ENCODE measurements at places on chromosomes 11 and 22. TPM values are rescaled to one million over a fixed set of nuclear protein-coding genes. Genes with fewer than 3 reads are reported as not detected.

GRCh38 chr11:116984186-116984585 lies 114.0 kb downstream of the SIK3 start:
- DNase-seq: no peak

DNA sequence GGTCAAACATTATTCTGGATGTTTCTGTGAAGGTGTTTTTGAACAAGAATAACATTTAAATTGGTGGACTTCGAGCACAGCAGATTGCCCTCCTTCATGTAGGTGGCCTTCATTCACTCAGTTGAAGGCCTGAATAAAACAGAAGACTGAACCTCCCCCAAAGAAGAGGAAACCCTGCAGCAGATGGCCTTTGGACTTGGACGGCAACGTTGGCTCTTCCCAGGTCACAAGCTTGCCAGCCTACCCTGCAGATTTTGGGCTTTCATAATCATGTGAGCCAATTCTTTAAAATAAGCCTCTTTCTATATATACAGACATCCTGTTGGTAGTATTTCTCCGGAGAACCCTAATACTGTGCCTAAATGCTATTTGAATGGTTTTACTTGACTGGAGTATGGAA lies 432.2 kb upstream of the NARS2 start:
- no peak for DNase-seq

GRCh38 chr11:121688055-121688491 lies 235.3 kb upstream of the SORL1-AS1 start:
- peak; percentile 31 for DNase-seq

- DNase-seq: peak; percentile 37
Measured at GRCh38 chr22:49155770-49156580, 671.7 kb downstream of the BRD1 start.

- no peak for DNase-seq
Measured at GRCh38 chr11:95248666-95249467, 17.9 kb upstream of the SESN3 start.

DNA sequence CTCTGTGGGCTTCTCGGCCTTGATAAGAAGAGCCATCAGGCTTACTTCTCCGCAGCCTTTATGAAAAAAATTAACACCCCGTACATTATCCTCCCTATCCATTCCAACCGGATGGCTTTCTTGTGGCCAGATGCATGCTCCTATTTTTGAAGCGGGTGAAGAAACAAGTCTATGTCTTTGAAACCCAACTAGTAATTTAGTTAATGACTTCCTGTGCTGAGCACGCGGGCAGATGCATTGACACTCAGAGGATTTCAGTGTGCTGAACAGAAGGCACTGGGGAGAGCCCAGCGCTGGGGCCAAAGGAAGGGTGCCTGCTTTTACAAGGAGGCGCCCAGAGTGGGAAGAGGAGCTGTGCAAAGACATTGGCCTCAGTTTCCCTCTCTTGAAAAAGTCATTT lies 53.3 kb downstream of the ARHGAP8 start:
- no peak for DNase-seq

DNA sequence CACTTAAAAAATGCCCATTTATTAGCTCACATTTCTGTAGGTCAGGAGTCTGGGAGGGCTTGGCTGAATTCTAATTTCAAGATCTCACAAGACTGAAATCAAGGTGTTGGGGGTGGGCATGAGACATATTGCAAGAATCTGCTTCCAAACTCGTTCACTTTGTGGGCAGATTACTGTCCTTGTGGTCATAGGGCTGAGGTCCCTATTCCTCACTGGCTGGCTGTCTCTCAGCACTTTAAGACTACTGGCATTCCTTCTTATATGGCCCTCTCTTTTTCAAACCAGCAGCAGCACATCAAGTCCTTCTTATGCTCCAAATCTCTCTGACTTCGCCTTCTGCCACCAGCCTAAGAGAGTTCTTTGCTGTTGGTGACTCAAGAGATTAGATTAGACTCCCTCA lies 27.8 kb upstream of the MYOD1 start:
- no peak for DNase-seq

GRCh38 chr22:46834021-46834737 lies 71.7 kb downstream of the TBC1D22A start:
- no peak for DNase-seq

- no peak for DNase-seq
Measured at GRCh38 chr11:128405112-128405511, 182.2 kb downstream of the ETS1 start.

- no peak for DNase-seq
Measured at GRCh38 chr11:112769170-112769569, 192.1 kb upstream of the NCAM1 start.

GRCh38 chr22:30890686-30891442 lies 77.7 kb downstream of the MORC2 start:
- peak; percentile 28 for DNase-seq

- no peak for DNase-seq
Measured at GRCh38 chr11:69705901-69706787, 2.3 kb upstream of the FGF19 start.

DNA sequence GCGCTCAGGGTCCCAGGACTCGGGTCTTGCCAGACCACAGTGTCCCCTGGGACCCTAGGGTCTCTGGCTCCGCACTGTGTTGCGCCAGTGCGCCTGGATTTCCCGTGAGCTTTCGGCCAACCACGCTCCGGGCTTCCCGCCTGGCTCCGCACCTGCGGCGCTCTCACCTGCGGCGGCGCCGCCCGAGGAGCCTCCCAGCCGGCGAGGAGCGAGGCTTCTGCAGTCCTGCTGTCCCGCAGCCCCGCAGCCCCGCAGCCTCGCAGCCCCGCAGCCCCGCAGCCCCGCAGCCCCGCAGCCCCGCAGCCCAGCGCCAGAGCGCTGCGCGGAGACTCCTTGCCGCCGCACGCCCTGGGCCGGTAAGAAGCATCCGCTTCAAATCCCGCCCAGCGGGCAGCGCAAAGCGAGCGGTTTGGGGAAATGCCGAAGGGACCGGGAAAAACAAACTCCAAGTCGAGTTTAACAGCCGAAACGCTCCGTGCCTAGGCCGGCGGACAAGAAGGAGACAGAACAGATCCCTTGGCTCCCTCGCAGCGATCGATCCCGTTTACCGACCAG lies 939 bp downstream of the ALX4 start:
- no peak for DNase-seq

- DNase-seq: no peak
Measured at GRCh38 chr11:459511-460220, 9.6 kb downstream of the PTDSS2 start.

- no peak for DNase-seq
Measured at GRCh38 chr11:73342633-73343032, 33.6 kb upstream of the RELT start.

DNA sequence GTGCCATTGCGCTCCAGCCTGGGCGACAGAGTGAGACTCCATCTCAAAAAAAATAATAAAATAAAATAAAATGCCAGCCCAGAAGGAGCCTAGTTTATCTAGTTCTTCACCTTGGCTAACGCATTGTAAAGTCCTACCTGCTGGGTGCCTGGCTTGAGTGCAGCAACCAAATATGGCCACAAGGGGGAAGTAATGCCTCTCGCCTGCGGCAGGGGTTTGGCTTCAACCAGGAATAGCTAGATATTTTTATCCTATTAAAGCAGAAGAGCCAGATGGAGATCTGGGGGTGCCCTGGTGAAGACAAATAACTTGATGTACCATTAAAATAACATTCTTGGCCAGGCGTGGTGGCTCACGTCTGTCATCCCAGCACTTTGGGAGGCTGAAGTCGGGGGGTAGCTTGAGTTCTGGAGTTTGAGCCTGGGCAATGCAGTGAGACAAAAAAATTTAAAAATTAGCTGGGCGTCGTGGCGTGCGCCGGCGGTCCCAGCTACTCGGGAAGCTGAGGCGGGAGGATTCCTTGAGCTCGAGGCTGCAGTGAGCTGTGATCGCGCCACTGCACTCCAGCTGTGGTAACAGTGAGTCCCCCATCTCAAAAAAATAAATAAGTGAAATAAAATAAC lies 20.6 kb upstream of the PLEKHB1 start:
- peak; percentile 74 for DNase-seq

DNA sequence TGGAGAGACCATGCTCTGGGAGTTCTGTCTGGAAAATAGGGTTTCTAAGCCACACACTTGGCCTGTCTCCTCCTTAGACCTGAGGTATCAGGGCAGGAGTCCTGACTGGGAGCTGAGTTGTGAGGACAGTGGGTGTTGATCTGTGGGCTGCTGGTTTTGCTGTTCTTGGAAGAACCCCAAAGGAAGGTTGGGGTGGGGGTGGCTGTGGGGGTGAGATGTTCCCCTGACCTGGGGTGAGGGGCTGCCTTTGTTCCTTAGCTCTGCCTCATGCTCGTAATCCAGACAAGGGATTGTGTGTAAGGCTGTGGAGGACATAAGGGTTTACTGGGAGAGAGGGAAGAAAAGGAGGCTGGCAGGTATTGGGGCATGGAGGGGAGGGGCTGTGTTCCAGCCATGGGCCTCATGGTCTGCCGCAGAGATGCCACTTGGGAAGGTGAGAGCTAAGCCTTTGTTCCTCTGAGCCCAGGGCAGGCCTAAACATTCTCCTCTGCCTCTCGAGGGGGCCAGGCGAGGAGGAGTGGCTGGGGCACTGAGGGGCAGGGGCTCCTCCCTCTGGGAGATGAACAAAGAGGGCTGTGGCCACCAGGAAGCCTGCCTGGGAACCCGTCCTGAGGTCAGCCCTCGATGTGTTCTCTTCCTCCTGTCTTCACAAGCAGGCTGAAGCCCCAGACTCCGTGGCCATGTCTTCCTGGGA lies 4.4 kb downstream of the OTOG start:
- DNase-seq: no peak

- DNase-seq: no peak
Measured at GRCh38 chr11:130024361-130024760, 21.7 kb upstream of the PRDM10 start.

GRCh38 chr22:41203118-41203517 lies 2.0 kb upstream of the L3MBTL2 start:
- DNase-seq: no peak

DNA sequence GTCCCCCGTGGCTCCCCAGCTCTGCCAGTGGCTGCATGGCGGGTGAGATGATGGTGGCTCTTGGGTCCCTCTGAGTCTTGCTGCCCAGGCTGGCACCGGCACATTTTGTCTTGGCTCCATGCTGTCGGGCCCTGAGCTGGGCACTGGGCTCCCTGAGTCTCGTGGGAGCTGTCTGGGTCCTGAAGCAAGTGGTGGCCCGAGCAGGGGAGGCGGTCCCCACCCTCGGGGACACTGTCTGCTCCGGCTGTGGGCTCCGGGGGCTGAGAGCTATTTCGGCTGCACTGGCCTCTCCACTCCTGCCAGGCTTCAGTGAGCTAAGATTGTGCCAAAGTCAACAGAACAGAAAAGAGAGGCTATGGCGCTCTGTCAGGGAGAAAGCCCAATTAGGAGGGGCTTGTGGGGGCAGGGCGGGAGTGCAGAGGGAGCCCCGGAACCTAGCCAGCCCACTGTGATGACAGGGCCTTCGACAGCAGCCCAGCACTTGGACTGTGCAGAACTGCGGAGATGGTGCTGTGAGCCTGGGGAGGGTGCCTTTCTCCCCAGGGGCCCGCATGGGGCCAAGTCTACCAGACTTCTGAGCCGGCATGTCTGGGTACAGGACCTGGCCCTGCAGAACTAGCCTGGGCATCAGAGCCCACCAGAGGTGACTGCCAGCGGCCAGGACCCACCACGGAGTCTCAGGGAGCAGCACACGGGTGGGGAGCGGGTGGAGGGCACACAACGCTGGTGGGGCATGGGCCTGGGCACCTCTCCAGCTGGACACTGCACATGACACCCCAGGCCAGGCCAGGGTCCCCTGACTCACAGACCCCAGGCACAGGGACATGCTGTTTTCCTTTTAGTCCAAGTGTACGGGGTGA lies 38.0 kb downstream of the RTN4R start:
- no peak for DNase-seq

DNA sequence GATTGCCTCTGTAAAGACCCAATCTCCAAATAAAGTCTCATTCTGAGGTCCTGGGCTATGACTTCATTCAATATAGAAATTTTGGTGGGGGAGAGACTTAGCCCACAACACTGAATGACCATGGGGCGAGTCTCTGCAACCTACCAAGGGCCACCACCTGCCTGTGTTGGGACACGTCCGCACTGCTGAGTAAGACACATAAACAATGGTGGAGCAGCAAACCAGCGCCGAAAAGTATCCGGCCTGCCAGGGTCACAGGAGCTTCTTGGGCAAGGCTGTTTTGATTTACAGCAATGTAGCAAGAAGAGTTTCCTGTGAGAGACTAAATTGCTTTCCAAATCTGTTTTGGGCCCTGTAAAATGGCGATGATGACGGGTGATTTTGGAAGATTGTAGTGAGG lies 122.3 kb downstream of the SHANK2 start:
- DNase-seq: no peak

- DNase-seq: no peak
Measured at GRCh38 chr22:49255741-49256318, 571.8 kb downstream of the BRD1 start.

DNA sequence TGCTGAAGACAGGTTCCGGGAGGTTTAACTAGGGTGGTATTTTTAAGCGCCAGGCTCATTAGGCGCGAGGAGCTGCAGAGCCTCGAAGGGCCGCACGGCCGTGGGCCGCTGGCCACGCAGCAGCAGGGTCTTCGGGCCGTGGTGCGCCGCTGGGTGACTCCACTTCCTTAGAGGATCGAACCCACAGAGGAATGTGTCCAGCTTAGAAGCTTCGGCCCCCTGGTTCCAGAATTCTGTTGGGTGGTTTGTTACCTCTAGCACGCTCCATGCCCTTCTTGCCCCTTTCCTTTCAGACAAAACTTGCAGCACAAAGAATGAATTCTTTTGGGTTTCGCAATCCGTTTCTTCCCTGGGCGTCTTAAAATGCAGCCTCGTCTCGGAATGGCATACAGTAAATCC lies 773 bp upstream of the PATL1 start:
- DNase-seq: peak; percentile 38

DNA sequence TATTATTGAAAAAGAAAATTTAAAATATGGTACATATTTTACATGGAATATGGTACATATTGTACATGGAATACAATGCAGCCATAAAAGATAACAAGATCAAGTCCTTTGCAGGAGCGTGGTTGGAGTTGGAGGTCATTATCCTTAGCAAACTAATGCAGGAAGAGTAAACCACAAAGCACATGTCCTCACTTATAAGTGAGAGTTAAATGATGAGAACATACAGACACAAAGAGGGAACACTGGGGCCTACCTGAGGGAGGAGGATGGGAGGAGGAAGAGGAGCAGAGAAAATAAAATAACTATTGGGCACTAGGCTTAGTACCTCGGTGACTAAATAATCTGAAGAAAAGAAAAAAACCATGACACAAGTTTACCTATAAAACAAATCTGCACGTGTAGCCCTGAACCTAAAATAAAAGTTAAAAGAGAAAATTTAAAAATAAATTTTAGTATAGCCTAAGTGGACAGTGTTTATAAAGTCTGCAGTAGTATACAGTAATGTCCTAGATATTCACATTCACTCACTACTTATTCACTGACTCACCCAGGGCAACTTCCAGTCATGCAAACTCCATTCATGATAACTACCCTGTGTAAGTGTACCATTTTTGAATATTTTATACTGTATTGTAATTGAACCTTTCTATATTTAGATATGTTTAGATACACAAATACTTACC lies 204.4 kb downstream of the FAM76B start:
- no peak for DNase-seq

- peak; percentile 23 for DNase-seq
Measured at GRCh38 chr11:1884303-1884700, 7.4 kb downstream of the PRR33 start.

Gene DGCR6
- 13.3 TPM for total RNA-seq

Gene TOP3B
- 9.6 TPM for total RNA-seq

Gene LSP1
- total RNA-seq: 86.8 TPM

Gene FLRT1
- total RNA-seq: 0.25 TPM

Gene SPDYC
- total RNA-seq: not detected

Gene HSPB2
- total RNA-seq: 19.3 TPM

Gene C11orf86
- total RNA-seq: not detected

Gene OR56A4
- not detected for total RNA-seq

Gene HORMAD2
- not detected for total RNA-seq

Gene KCNE3
- 2.2 TPM for total RNA-seq

Gene OR6Q1
- total RNA-seq: not detected

Data from heart left ventricle (tissue), 16 donors.